Right kidney (tissue), 9 donors: ENCODE measurements at places on chromosomes 5 and 9.

DNA sequence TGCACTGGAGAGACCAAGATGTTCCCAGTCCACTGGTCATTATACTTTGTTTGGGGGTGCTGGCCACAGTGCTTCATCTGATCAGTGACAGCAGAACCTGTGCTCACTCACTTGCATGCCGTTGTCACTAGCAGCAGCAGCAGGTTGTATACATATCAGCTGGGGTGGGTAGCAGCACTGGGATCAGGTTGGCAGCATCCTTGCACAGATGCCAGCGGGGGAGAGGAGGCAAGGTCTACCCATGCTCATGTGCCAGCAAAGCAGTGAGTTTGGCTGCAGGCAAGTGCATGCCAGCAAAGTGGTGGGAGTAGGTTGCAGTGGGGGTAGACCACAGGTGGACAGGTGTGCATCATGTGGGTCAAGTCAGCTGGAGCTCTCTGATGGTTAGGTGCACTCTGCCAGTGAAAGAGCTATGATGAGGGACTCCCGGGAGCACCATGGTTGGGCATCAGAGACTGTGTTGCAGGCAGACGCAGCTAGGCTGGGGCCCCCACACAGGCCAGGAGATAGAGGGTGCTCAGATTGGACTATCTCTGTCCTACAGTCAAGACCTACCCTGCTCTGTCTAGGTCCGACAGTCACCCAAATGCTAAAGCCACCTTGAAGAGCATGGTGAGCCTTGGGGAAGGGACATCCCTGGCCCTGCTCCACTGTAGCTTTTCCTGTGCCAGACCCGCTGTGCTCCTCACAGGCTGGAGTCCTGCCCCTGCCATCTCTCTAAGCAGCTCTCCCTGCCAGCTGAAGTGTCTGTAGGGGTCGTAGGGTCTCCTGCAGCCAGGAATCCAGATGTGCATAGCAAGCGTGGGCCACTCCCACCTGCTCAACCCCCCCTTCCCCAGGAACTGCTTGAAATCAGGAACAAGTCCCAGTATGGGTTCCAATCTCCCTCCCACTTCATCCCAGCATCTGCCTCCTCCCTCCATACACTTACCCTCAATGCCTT lies 119.8 kb downstream of the RNF180 start:
- no peak for DNase-seq

GRCh38 chr9:713091-713490 lies 128.4 kb upstream of the DMRT1 start:
- no peak for DNase-seq

- no peak for DNase-seq
Observed at GRCh38 chr5:173750538-173751265, 134.3 kb upstream of the BOD1 start.

- no peak for DNase-seq
Observed at GRCh38 chr9:70007831-70008230, 35.8 kb upstream of the MAMDC2 start.

DNA sequence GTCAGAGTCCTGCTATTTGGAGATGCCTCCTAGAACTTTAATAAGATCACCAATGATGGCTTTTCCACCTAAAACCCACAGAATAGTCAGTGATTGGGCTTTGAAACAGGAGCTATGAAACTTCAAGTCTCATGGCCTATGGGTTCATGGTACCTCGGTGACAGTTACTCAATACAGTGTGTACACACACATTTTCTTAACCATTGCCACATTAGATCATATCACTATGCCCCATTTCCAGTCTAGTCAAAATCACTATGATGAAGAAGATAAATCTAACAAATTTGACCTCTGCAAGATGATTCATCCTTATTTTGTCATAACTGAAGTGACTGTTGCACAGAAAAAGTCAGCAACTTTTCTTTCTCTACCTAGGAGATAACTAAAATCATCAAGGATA lies 86.8 kb upstream of the OR13F1 start:
- no peak for DNase-seq

DNA sequence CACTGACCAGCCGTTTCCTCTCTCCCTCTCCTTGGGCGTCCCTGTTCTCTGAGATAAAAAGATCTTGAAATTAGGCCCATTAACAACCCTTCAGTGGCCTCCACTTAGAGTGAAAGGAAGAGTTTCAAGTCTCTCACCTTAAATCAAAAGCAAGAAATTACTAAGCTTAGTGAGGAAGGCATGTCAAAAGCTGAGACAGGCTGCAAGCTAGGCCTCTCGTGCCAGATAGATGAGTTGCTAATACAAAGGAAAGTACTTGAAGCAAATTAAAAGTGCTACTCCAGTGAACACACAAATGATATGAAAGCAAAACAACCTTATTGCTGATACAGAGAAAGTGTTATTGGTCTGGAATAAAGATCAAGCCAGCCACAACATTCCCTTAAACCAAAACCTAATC lies 331.3 kb upstream of the SEMA6A start:
- DNase-seq, result no peak

GRCh38 chr5:113166852-113167366 lies 190.3 kb downstream of the DCP2 start:
- DNase-seq, result no peak

GRCh38 chr5:7261049-7261448 lies 134.9 kb upstream of the ADCY2 start:
- no peak for DNase-seq

- peak; percentile 21 for DNase-seq
Observed at GRCh38 chr5:78640662-78641474, 7.7 kb downstream of the LHFPL2 start.

DNA sequence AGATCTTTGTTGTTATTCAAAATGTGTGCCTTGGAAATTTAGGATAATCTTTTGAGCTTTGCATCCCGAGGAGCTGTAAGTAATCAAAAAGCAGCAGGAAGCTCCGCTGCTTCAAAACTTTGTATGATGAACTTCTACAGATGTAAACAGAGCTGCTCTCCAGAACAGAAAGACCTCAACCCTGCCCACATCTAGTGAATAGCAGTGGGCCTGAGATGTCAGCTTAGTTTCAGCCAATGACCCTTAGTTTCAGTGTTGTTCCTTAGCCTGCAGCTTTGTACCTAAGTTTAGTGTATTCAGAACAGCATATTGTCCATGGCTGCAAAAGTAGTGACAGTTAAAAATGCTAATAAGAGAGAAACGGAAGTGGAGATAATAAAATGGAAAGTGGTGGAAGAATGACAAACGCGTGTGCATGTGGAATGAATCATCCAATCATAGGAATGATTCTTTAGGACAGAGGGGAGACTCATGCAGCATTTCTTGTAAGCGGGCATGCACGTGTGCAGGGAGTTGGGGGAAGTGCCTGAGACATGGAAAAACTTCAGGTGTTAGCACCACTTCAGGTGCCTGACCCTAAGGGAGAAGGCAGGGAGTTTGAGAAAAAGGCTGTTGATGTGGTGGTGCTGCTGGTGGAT lies 24.9 kb downstream of the SNX24 start:
- no peak for DNase-seq

GRCh38 chr9:135952664-135953206 lies 8.4 kb downstream of the UBAC1 start:
- no peak for DNase-seq

DNA sequence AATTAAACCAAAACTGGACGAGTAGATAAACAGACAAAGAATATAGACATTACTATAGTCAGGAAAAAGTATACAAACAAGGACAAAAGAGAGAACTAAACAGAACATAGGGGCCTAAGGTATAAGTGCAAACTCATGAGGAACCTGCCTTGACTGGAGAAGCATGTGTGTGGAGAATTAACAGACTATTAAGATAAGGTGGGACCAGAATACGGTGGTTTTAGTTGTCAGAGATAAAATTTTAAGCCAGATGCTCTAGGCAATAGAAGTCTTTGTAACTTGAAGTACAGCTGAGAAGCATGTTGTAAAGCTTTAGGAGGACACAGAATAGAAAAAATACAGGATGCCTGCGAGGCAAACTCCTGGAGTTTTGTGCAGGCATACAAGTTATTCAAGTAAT lies 707.1 kb downstream of the PTPRD start:
- no peak for DNase-seq

DNA sequence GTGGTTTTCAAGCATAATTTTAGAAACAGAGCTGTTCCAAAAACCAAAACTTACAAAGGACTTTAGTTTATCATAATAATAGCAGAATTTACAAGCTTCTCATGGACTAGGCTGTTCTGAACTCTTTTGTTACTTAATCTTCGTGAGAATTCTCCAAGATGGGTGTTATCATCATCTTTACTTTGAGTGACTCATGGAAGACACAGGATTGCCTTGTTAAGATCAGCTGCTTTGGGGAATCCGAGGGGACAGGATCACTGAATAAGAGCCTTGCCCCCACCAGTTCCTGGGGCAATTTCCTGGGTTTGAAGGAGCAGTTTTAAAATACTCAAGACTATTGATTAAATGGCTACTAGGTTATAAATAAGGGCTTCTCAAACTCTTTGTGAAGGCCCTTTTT lies 80.5 kb downstream of the CFAP90 start:
- DNase-seq, result no peak

- DNase-seq, result no peak
Observed at GRCh38 chr5:57650360-57651069, 167.9 kb upstream of the ACTBL2 start.

- DNase-seq, result no peak
Observed at GRCh38 chr9:69933445-69933844, 110.2 kb upstream of the MAMDC2 start.

DNA sequence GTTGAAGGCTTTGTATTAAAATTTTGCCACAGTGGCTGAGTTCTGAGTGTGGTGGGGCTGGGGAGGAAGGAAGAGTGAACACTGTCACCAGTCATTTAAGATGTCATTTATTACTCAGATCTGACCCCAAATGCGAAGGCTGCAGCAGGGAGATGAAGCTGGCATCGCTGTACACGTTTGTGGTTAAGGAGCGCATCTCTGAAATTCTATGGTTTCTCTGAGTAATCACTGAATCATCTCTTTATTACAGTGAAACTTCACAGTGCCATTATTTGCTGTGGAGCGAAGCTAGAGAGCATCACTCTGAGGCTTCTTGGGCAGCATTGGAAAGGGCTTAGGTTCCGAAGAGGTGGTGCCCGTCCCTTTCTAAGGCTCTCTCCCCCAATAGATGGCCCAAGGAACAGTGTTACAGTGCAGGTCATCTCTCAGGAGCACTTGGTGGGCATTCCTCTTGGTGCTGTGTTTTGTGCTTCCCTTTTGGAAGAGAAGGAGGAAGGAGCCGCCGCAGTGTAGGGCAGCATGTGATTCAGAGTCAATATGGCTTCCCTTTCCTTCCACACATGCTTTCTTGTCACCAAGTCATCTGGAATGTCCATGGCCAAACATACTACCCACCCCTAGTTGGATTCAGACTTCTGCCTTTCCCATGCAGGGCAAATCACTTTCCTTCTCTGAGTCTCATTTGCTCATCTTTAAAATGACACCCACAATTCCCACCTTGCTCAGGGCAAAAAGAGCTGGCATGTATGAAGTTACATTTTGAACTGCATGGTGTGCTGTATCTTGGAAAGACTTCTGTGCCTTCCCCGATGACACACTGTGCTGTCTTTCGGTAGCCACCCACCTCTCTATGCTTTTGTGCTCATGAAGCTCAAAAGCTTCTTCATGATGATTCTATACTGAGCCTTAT lies 9.3 kb upstream of the TEX48 start:
- DNase-seq, result no peak

- DNase-seq, result no peak
Observed at GRCh38 chr5:88875341-88876234, 7.4 kb downstream of the MEF2C start.

DNA sequence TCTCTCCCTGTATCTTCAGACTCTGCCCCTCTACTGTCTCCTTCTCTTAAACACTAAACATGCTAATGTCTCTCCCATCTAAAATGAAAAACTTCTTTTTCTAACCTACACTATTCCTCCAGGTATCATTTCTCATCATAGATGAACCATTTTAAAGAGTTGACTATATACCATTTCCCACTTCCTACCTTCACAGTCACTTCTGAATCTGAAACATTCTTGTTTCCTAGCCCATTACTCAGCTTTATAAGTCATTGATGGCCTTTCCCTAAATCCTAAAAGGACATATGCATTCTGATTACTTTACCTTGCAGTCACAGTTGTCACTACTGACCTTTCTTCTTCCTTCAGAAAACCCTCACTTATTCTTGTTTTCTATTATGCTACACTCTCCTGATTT lies 118.2 kb downstream of the SSBP2 start:
- no peak for DNase-seq

DNA sequence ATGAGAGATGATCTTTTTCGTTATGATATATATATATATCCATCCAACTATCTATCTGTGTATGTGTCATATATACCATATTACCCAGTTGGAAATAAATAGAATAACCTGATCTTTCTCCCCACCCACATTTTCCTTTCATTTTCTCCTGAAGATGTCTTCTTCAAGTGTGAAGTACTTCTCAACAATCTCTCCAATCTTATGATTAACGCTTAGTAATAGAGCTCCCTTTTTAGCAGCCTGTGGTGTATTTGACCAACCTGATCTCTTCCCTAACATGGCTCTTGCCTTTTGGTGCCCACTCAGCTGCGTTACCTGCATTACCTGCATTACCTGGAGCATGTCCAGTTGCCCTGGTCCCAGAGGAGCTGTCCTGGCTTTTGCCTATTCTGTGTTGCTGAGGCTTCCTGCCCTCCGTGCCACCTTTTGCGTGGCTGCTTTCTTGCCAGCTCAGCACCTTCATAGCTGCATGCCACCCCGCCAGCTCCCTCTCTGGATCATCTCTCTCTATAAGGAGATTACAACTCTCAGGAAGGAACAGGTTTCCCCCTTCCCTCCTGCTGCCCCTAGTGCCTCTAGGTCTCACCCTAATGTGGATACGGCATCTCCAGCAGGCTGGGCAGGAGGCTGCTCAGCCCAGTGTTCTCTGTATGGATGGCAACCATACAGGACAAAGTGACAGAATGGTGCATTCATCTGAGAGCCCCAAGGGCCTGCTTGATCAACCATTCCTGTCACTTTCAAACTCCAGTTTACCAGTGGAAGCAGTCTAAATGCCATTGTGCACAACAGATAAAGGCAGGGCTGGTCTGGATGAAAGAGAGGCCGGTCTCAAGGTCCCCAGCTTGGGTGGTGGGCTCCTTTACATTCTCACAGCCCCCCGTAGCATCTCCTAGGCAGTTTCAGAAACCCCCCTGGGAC lies 126.7 kb downstream of the GADD45G start:
- DNase-seq, result no peak

DNA sequence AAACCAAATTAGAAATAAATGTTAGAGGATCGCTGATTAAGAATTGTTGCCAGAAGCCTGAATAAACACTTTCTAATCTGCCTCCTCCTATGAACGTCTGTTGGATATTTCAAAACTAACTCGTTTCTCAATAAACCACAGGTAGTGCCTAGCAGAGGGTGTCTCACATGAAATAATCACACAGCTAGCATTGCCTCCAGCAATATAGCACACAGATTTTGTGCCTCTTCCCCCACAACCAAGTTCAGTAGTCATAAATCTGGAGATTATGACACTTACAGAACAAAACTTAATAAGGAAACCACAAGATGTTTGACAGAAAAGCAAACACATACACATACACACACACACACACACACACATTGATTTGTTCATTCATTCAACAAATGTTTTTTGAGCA lies 173.2 kb upstream of the CDH10 start:
- no peak for DNase-seq

- DNase-seq, result no peak
Observed at GRCh38 chr9:93354451-93354850, 97.0 kb upstream of the FAM120A start.
